Left kidney (tissue), 8 donors: ENCODE measurements at places on chromosomes 13 and 19. TPM values are rescaled to one million over a fixed set of nuclear protein-coding genes. Genes with fewer than 3 reads are reported as not detected.

BEST2 gene
- 0.23 TPM for polyA plus RNA-seq

- DNase-seq = no peak
These were observed 576 bp downstream of the APBA3 start for GRCh38 chr19:3760871-3761361.

DNA sequence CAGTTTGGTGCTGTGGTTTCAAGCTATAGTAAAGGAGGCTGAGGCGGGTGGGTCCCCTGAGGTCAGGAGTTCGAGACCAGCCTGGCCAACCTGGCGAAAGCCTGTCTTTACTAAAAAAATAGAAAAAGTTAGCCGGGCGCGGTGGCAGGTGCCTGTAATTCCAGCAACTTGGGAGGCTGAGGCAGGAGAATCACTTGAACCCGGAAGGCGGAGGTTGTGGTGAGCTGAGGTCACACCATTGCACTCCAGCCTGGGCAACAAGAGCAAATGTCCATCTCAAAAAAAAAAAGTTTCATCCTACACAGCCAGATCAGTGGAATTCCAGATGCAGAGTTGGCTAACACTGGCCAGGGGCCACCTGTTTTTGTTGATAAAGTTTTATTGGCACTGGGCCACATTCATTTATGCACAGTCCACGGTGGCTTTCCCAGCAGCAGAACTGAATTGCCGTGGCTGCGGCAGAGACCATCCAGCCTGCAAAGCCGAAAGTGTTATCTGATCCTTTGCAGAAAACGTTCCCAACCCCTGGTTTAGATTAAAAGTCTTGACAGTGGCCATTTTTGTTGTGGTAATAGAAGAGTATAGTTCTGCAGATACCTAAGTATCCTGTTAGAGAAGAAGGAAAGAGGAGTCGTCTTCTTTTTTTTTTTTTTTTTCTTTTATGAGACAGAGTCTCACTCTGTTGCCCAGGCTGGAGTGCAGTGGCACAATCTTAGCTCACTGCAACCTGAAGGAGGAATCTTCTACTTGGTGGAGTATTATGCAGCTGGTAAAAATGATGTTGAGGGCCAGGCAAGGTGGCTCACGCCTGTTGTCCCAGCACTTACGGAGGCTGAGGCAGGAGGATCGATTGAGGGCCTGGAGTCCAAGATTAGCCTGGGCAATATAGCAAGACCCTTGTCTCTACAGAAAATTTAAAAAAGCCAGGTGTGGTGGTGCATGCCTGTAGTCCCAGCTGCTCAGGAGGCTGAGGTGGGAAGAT, 8.7 kb downstream of the NCLN start:
- no peak for DNase-seq

DNA sequence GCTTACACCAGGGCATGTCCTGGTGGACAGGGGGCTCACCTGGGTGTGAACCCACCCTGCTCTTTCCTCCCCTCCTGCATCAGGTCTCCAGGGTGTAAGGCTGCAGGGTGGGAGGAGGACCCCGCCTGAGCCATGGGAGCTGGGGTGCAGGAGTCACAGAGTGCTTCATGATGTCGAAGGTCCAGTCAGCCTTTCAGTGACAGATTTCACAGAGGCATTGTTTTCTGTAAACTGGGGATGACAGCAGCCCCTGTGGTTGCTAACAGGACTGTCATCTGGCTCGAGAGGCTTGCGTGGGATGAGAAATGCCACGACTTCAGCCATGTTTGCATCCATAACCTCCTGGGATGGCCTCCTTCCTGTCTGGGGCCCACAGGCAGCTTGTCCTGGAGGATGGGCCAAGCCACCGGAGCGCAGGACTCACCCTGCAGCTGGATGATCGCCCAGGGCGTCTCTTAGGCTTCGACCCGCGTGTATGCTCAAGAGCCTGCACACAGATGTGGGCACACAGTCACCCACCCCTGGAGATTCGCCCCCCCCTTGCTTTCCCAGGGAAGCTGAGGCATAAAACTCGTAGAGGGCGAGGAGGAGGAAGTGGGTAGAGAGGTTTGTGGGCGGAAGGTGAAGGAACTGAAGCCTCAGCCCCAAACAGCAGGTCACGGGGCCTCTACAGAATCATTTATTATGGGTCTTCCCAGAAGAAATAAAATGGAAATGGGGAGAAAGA, 4.9 kb downstream of the NANOS3 start:
- DNase-seq = no peak

DNA sequence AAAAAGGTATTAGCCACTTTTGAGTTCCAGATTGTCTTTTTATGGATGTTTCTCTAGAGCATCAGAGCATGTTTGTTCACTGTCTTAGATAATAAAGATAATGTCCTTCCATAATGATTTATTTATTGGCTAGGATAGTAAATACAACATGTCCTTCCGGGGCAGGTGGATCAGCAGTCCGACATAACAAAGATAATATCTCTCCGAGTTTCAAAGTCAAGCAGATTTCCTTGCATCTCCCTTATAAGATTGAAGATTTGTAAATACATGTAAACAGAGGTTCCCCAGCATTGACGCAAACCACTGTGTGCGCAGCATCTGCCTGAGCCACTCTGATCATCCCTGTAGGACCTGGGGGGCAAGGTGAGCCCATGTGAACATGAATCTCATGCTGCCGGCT, 8.8 kb upstream of the KLK15 start:
- DNase-seq = no peak

- DNase-seq = no peak
These were observed 4.7 kb downstream of the PRR36 start for GRCh38 chr19:7869453-7869909.
